ENCODE measurements at places on chromosomes 6 and 20.

DNA sequence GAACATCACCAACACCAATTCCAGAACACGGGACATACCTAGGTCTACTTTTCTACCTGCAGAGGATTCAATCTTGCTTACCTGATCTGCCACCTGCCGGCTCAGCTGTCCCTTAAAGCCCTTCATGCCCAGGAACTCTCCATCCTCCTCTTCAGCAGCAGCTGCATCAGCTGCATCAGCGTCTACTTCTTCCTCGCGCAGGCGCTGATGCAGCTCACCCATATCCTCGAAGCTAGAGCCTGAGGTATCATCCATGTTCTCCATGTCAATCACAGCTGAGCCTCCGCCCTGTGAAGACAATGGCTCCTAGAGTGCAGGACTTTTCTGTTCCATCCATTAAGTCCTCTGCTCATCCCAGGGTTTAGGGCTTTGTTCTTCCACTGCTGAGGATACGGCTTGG is 918 bp downstream of the YIPF3 start:
- DNase-seq: no peak

DNA sequence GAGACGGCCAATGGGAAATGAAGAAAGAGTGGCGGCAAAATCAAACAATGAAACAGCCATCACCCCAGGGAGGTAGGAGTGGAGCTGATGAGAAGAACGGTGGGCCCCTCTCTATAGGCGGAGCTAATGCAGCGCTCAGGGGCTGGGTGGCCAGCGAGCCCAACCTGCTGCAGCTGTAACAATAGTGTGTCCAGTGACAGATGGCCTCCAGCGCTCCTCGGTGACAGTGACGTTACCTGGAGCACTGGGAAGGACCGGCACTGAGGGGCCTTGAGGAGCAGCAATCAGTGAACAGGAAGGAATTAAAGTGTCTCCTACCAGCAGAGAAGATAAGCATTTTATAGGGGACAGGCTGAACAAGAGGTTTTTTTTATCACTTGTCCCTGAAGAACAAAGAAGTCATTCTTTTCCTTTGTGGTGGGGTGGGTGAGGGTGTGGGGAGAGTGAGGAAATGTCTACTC is 81.6 kb downstream of the FOXA2 start:
- DNase-seq: no peak

- no peak for DNase-seq
These were observed 27.9 kb upstream of the ZBP1 start for GRCh38 chr20:57647933-57648785.

- no peak for DNase-seq
These were observed 28.9 kb downstream of the CDH26 start for GRCh38 chr20:59987135-59987534.

GRCh38 chr6:39530201-39530759 is 194.9 kb downstream of the KIF6 start:
- no peak for DNase-seq

GRCh38 chr20:2131366-2131765 is 29.7 kb downstream of the STK35 start:
- DNase-seq: no peak

Measured in NCI-H774 (cell line).